ENCODE measurements at places on chromosomes 11 and 22.
A peak's percentile ranks its signal among the peaks of the same experiment; 100 is the strongest.

GRCh38 chr22:37089434-37089833 lies 20.1 kb downstream of the TMPRSS6 start:
- DNase-seq, result no peak

DNA sequence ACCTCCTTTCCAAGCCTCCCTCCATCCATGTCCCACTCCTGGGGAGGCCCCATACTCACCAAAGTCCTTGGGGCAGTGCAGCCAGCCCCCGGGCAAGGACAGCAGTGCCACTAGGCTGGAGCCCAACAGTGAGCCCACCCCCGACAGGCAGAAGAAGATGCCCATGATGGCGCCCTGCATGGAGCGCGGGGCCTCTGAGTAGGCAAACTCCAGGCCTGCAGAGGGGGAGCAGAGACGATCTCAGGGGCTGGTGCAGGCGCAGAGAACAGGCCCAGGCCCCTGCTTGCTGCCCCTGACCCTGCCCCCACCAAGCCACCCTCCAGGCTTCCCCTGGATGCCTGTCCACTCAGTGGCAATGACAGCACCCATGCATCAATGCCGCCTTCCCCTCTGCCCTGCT lies 13.6 kb downstream of the TMEM132A start:
- DNase-seq, result no peak

DNA sequence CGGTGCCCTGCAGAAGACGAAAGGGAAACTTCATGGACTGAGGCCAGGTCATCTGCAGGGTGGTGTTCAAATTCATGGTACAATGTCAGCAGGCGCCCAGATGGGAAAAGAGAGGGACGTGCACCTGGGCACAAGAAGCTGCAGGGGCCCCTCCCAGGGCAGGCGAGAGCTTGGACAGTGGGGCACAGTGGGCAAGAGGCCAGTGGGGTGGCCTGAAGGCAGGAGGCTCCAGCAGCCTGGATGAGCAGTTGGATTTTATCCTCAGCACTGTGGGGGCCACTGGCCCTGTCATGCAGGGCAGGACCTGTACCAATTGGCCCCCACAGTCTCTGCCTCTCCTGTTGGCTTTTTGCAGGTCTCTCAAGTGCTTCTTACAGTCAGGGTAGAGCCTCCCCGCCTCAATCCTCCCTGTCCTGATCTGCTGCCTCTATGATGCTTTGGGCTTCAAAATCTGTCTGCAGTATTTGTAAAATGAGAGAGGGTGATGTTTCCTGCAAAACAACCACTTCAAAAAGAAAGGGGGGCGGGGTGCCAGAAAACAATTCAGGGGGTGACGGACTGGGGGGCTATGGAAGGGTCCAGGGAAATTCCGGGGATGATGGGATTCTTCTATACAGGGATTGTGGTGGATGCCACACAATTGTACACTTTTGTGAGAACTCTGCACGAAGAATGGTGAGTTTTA lies 1.7 kb upstream of the BID start:
- no peak for DNase-seq

DNA sequence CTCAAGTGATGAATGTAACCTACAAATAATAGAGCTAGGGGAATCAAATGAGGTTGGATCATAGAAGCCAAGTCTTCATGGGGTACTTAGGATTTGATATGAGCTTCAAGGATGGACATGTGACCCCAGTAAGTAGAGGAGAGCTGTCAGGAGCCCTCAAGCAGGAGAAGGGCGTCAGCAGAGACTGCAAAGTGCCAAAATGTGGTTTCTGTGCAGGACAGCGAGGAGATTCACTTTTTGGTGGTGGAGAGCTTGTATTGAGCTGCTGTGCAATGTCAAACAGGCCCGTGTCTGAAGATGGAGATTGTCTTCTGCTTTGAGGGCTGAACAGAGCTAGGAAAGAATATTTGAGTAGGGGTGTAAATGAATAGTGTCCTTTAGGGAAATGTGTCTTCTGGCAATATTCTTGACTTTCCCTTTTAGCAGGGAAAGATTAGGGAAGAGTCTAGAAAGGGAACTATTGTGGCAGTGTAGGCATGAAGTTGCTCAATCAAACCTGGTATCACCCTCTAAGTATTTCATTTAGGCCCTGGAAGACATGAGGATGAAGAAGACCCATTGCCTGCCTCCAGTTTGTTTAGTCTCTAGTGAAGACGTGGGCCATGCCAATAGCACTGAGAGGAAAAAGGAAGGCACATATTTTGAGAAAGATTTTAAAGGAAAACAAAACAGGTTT lies 31.2 kb upstream of the SORL1-AS1 start:
- DNase-seq, result no peak

DNA sequence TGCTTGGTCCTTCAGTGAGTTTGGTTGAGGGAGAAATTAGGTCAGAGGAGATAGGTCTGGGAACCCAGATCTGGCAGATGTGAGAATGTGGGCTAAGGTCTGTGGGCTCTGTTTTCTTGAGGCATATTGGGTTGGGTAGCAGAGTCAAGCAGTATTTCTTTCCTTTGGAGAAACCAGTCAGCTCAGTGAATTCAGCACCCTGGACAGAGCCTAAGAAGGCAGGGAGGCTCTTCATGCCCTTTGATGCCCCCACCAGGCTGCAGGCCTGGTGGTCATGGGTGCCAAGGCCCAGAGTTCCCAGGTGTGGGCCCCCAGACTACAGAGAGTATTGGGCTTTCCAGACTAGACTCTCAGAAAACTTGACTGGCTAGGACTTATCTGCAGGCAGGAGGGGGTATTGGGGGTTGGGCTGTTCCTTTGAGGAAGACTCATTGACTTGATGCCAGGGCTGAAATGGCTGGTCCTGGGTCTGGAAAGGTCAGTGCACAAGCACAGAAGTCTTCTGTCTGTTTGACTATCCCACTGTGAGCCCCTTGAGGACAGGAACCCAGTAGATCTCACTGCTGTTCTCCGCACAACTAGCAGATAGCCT lies 45.3 kb upstream of the NECTIN1 start:
- DNase-seq, result no peak

DNA sequence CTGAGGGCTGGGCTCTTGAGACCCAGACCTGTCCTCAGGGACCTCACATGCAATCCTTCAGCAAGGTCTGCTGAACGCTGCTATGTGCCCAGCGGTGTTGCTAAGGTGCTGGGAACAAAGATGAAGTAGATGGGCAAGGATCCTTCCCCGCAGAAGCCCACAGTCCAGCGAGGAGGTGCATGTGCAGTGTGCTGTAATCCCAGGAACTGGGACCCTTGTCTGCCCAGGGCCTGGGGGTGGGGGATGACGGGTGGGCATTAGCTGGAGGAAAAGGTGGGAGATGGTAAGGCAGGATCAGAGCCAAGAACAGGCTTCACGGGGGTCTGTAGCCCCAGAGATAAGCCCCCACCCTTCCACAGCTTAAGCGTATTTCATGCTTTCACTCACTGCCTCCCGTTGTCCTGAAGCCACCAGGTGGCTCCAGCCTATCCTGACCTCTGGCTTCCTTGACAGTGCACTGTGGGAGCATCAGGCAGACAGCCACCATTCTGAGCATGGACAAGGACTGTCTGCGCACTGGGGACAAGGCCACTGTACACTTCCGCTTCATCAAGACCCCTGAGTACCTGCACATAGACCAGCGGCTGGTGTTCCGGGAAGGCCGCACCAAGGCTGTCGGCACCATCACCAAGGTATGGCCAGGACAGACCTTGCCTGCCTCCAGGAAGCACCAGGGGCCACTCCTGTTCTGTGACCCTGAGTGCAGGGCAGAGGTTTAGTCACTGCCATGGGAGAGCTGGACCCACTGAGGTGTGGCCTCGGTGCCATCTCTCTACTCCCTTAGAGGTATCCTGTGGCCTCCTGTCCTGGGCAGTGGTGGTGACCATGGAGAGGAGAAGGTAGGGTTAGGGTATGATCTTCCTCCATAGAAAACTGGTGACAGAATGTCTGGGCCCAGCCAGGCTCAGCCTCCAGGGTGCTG lies 22.0 kb downstream of the GTPBP1 start:
- DNase-seq, result peak; percentile 8

DNA sequence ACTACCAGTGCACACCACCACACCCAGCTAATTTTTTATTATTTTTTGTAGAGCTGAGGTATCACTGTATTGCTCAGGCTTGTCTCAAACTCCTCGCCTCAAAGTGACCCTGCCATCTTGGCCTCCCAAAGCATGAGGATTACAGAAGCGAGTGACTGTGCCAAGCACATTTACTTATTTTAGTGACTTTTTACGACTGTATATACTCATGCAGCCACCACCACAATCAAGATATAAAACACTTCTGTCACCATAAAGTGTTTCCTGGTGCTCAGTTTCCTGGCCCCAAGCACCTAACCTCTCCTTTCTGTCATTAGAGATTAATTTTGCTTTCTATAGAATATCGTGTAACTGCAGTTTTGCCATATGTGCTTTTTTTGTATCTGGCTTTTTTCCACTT lies 25.9 kb downstream of the ELP4 start:
- DNase-seq, result no peak

DNA sequence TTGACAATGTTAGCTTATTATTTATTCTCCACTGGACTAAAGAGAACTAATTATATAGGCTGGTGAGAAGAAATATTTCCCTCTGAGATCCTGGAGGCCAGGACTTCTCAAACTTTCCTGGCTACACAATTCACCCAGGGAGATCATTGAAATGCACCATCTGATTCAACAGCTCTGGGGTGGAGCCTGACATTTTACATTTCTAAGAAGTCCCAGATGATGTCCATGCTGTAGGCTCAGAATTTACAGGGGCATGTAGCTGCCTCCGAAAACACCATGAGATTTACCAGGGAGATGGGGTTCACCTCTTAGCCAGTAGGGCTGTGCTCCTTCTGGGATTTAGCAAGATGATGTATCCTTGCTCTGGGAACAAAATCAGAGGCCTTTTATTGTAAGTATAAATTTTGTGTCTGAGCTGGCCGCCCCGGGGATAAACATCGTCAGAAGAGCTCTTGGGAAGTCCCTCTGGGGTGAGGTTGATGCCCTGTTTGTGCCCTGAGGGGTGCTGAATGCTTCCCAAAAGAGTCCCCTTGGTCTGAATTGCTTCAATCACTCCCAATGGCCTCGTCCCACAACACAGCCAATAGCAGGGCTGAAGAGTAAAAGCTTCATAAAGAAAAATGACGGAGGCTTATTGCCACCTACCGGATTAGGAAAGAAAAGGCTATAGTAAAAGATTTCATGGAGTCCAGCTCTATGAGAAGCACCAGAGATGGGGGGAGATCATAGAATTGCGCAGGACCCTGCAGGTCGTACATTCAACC lies 33.4 kb upstream of the API5 start:
- no peak for DNase-seq

DNA sequence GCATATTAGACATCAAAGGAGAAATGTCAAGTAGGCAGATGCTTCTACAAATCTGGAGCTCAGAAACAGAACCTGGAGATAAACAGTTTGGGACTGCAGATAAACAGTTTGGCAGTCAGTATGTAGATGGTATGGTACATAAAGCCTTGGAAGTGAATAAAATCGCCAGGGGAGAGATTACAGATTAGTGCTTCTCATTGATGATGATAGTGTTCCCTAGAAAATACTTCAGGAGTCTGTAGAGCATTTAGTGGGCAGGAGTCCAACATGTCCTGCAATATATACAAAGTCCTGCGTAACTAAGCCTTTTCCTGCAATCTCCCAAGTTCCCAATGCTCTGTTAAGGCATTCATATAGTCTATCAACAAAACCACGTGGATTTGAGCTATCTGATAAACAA lies 35.2 kb downstream of the NARS2 start:
- no peak for DNase-seq

- no peak for DNase-seq
Measured at GRCh38 chr11:444396-445144, 2.8 kb upstream of the ANO9 start.

DNA sequence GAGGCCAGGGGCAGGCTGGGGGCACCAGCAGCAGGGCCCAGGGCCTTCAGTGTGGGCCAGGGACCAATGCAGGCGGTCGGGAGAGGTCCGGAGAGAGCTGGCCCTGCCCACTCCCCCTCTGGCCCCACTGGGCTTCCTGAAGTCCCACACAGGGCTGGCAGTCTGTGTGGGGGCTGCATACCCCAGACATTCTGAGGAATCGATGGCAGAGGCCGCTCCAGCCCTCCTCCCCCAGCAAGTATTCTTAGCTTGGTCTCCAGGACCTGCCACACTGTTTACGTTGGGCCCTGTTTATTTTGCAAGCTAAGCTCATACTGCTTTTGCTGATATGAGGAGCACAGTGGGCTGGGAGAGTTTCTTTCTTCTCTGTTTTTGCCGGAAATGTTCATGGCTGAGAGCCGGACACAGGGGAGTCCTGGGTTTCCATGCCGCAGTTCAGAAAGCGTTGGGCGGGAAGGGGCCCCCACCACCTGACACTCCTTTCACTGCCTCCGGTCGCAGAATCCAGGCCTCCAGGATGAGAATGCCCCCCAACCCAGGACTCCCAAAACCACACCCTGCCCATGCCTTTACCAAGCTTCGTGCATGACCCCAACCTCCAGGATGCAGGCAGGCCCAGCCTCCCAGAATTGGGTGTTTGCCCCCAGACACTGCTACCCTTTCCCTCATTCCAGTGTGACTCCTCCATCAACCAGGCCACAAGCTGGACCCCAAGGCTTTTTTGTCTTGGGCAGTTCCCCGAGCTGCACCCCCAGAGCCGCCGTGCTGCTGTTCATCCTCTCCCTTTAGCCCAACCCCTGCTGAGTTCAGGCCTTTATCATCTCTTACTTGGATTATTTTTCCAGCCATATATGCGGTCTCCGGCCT lies 81.8 kb upstream of the KCNQ1OT1 start:
- DNase-seq, result peak; percentile 45

DNA sequence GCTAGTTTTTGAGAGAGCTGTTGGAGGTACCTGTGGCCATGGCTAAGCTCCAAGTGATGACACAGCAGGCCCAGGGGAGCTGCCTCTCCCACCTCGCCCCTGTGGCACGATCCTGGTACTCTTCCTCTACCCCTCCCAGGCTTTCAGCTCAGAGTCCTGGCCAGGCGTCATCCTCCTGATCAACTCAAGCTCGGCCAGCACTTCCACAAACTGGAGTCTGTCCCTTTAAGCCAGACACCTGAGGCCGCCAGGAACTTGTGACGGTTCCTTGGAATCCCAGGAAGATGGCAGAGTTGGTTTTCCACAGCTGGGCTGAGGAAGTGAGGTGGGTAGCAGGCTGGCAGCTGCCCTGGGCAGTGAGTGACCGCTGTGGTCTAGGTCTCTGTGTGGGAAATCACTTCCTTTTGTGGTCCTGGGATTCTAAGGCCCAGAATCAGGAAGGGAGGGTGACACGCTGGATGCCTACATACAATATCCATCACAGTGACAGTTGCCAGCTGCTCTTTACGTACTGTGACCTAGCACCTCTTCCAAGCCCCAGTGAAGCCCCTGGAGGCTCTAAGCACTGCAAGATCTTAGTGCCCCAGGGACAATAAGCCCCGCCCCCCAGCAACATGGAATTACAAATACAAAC lies 3.2 kb upstream of the CST6 start:
- no peak for DNase-seq

Data from ovary (tissue), 10 donors.